GM23338 (cell line): ENCODE measurements at places on chromosomes 11 and 22.

- no peak for DNase-seq
Measured at GRCh38 chr22:31945971-31946680, 1.8 kb downstream of the YWHAH start.

DNA sequence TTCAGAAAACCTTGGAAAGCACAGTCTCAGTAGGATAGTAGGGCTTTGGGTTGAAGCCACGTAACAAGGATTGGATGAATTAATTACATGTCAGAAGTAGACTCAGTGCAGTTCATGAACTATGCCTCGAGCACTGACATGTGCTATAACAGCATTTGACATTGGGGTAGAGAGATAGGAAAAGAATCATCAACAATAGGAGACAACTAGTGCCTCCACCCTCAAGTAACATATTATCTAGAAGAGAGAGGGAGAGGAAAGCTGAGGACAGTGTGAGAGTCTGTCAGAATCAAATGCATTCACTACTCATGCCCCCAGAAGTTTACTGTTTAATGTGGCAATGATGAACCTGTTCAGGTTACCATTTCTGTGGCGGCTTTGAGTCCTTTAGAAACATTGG, 26.4 kb downstream of the MMP13 start:
- DNase-seq: no peak

GRCh38 chr11:35084817-35085440, 54.0 kb upstream of the CD44 start:
- DNase-seq: no peak

GRCh38 chr11:83008581-83008923, 63.1 kb downstream of the RAB30 start:
- no peak for DNase-seq

DNA sequence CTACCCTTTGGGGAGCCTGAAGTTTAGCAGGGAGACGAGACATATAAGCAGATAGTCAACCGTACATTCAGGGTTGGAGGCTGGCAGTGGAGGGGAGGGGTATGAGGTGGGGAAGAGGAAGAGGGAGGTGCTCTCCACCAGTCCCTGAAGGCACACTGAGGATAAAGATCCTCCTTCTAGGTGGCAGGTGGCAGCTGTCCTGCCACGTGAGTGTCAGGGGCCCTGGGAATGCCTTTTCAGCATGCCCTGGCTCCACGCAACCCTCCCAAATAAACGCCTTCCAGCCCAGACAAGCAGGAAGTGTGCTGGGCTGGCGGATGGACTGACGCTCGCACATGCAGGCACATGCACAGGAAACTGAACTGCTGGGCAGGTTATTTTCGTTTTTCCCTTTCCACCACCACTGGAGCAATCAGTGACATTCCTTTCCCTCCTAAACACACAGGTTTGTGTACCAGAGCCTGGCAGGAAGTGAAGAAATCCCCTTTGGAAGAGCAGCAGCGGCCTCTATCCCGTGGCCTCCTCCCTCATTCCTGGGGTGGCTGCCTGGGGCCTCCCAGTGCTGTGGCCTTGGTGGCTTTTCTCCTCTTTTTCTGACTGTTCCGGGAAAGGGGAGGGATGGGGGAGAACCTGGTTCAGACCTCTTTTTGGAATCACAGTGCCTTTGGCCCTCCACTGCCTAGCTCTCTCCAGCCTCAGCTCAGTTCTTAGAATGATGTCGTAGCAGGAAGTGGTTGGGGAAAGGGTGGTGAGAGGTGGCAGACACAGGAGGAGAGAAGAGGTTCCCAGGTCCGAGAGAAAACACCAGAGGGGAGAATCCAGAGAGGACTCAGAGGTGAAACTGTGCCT, 157.0 kb upstream of the TIMP3 start:
- peak; percentile 36 for DNase-seq

- DNase-seq: peak; percentile 62
Measured at GRCh38 chr11:30583476-30584280, 2.5 kb downstream of the MPPED2 start.
